ENCODE measurements at places on chromosomes 12 and 14.

GRCh38 chr14:101595349-101595748 is 34.1 kb downstream of the DIO3 start:
- DNase-seq: no peak

GRCh38 chr12:63949902-63950301 is 105.4 kb downstream of the SRGAP1 start:
- no peak for DNase-seq

GRCh38 chr14:37251775-37252174 is 54.0 kb downstream of the MIPOL1 start:
- no peak for DNase-seq

DNA sequence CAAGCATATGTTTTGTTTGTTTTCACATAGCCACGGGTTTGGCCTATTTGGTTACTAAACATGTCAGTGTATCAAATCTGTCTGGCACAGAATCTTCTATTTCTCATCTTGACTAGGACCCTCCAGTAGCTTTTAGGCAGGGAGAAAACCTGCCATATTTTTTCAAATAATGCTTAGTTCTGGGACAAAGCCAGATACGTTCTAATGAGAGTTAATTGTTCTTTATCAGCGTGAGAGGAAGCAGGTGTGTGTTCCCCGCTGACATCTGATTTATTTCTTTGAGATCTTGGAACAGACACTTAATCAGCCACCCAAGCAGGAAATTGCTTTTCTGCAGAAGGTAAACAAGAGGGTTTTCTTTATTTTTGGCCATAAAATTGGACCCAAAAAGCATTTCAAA is 54.8 kb downstream of the GOLGA5 start:
- no peak for DNase-seq

GRCh38 chr14:91229005-91229382 is 15.5 kb downstream of the GPR68 start:
- no peak for DNase-seq

DNA sequence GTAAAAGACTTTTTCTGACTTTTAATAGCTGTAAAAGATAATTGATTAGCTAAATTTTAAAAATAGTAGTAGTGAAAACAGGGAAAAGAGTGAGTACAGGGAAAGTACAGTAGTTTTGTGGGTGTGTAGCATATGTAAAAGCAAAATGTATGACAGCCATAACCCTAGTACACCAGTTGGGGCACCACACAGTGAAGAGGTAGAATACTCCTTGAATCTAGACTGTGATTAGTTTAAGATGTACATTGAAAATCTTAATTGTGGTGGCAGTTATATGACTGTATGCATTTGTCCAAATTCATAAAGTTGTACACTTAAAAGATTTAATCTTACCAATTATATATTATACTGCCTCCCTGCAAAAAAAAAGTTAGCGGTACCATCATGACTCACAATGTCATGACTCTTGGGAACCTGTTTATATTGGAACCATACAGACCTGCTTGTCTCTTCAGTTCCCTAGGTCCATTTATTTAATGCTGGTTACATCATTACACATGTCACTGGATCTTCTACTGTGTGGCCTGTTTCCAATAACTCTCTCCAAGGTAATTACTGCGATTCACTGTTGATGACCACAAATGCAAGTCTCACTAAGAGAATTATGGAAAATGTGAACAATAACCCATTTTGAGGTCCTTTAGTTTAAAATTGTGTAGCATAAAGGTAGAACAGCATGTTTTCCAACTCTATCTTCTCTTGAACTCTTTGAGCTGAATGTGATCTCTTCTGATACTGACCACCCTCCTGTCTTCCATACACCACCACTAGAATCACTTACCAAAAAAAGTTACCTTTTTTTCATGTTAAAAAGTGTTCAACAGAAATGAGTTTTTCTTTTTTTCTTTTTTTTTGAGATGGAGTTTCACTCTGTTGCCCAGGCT is 264.2 kb upstream of the AMIGO2 start:
- DNase-seq: peak; percentile 7

- no peak for DNase-seq
Measured at GRCh38 chr12:26777236-26777635, 55.8 kb downstream of the ITPR2 start.

- DNase-seq: peak; percentile 48
Measured at GRCh38 chr12:41932470-41932991, 212.1 kb downstream of the GXYLT1 start.

GRCh38 chr12:43063650-43064049 is 474.1 kb upstream of the PRICKLE1 start:
- peak; percentile 47 for DNase-seq

GRCh38 chr12:24899503-24900075 is 49.3 kb downstream of the BCAT1 start:
- DNase-seq: no peak

DNA sequence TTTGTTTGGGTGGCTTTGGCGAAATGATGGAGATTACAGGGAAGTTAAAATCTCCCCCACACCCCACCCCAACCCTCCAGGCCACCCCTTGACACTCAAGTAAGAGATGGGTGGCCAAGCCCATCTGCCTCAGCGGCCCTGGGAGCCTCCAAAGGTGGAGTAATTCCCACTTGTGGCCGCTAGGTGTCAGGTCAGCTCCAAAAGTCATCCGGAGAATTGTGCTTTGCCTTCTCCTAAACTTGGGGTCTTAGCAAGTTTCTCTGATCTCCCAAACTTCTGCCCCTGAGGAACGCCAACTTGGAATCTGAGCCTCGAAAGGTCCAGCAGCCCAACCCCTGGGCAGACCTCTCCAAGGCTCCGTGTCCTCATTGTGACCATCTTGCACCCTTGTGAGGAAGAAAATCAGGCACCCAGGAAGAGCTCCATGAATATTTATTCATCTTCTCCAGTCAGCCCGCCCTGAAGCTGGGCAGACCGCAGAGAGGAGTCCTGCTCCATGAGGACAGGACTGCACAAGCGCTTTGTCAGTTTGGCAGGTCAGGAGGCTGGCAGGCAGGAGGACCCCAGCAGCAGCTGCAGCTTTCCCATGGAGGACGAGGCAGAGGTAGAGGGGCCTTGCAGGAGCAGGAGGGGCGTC is 46.7 kb downstream of the LRRC74A start:
- DNase-seq: peak; percentile 50

GRCh38 chr12:114921781-114922180 is 237.8 kb upstream of the TBX3 start:
- DNase-seq: no peak

DNA sequence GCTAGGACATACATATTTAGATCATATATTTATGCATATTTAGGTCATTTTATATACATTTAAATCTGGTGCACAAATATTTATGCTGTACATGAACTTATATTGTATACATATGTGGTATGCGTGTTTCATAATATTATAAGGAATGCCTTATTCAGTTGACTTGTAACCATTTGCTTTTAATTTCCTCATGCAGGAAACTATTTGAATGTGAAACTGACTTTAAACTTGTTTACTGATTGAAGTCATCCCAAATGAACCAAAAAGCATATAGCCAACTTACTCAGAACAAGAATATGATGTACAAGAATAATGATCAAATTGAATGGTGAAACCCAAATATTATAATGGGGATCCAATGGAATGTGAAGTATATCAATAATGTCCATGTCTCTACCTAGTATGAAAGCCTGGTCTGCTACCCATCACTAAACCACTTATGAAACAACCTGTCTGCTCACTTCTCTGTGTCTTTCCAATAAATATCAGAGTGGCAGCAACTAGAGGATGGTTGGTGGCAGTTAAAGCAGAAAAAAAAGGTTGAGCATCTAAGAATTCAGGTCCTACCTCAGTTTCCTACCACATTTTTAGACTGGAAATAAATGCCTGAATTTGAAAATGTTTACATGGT is 38.3 kb downstream of the RPS6KA5 start:
- no peak for DNase-seq

GRCh38 chr14:94054936-94055335 is 26.1 kb downstream of the DDX24 start:
- no peak for DNase-seq

DNA sequence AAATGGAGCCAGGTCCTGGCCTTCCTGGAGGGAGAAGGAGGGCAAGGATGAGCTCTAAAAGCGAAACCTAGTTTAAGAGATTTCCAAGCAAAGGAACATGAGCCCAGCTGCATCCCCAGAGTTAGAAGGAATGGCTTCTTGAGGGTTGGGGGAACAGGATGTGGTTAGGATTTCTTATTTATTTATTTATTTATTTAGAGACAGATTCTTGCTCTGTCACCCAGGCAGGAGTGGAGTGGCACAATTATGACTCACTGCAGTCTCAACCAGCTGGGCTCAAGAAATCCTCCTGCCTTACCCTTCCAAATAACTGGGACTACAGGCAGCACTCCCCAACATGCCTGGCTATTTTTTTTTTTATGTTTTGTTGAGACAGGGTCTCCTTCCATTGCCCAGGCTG is 25.3 kb upstream of the TMEM106C start:
- peak; percentile 76 for DNase-seq

GRCh38 chr12:96500693-96501092 is 11.3 kb downstream of the CFAP54 start:
- DNase-seq: no peak

GRCh38 chr12:72296389-72296788 is 24.2 kb downstream of the TRHDE start:
- DNase-seq: peak; percentile 98

DNA sequence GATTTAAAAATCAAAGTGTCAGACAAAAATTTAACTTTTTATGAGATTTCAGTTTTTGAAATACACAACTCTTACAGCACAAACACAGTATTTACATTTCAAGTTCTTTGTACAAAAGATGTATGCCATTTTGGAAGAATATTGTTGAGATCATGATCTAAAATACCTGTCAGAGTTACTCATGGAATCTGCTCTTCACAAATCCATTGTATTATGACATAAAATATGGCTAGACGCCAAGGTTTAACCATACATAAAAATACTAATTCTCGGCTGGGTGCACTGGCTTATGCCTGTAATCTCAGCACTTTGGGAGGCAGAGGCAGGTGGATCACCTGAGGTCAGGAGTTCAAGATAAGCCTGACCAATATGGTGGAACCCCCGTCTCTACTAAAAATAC is 6.2 kb upstream of the SYCP3 start:
- DNase-seq: no peak

- no peak for DNase-seq
Measured at GRCh38 chr12:4270831-4271716, 2.5 kb upstream of the CCND2 start.

DNA sequence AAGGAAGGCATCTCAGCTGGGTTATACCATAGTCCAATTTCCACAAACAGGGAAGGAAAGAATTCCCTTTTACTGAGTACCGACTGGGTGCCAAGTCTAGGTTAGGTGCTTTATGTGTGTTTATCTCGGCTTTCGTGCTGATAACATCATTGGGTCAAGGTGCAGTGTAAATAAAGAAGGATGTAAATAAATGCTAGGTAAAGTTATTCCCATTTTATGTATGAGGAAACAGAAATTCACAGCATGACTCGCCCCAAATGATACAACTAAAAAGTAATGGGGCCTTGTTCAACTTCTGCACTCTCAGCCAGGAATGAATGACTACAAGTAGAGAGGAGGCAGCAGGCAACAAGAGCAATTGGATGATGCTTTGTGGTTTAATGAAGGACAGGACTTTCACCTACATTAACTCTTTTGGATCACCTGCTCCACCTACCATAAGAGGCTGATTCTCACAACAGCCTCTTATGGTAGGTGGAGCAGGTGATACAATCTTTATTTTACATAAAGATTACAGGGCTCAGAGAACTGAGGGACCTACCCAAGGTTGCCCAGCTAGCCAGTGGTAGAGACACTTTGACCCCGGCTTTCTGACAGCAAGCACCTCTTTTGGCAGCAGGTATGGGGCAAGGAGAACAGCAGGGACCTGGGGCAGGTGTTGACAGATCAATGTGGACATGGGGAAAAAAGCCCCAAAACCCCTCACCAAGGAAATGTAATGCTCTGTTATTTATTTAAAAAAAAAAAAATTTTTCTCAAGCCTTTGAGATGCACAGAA is 213.4 kb upstream of the NUDT4 start:
- peak; percentile 41 for DNase-seq

GRCh38 chr14:71290960-71291466 is 383.8 kb downstream of the PCNX1 start:
- DNase-seq: peak; percentile 98

- no peak for DNase-seq
Measured at GRCh38 chr12:27645671-27646070, 50.6 kb upstream of the REP15 start.

DNA sequence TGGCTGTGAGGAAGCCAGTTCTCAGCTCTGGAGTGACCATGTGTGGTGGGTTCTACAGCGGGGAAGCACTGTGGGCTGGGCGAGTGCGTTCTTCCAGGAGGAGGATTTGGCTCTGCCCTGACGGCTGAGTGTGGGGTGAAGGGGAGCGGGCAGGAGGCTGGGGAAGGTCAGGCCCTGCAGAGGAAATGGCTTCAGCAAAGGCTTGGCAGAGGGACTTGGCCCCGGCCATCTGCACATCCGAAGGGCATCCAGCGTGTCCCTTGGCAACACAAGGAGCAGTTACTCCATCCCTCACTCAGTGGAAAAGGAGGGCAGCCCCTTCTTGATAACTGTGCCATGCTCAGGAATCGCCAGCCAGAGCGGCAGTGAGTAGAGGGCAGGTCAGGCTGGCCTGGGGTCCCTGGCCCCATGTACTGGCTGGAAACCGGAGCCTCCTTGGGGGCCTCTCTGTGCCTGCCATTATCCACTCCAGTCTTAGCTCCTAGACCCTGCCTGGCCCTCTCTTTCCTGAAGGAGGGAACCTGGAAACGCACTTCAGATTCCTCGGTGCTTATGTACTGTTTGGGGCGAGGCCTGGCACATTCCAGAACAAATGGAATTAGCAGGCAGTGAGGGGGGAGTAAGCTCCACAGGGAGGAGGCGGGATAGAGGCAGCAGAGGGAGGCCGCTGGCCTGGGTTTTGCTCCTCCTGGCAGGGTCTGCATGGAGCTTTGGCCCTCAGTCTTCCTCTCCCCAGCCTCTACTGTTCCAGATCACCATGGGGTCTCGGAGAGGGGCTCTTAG is 133.6 kb upstream of the NCOR2 start:
- DNase-seq: no peak

GRCh38 chr14:70909733-70910614 is 2.7 kb downstream of the PCNX1 start:
- DNase-seq: peak; percentile 47

DNA sequence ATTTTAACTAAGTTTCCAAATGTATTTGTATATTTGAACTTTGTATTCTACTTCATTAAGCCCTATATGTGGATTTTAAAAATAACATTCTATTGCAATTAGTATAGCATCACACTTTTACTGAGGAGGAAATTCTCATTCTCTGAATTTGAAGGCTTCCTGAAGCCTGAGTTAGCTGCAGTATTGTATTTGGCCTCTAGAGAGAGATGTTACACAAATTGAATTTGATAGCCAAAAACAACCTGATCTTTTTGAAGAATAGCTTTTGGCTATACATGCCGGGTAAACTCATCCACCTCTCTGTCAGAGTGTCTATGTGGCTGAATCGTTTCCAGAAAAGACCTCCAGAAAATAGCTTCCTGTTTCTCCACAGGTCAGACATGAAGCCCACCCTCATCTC is 316.5 kb upstream of the OR4E1 start:
- no peak for DNase-seq

- peak; percentile 17 for DNase-seq
Measured at GRCh38 chr14:90851327-90852036, 35.3 kb upstream of the TTC7B start.

DNA sequence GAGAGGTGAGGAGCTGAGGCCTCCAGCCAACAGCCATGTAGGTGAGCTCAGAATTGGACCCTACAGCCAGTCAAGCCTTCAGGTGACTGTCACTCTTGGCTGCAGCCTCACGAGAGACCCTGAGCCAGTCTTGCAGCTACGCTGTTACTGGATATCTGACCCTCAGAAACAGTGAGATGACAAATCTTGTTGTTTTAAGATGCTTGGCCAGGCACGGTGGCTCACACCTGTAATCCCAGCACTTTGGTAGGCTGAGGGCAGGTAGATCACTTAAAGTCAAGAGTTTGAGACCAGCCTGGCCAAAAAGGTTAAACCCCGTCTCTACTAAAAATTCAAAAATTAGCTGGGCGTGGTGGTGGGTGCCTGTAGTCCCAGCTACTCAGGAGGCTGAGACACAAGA is 6.2 kb downstream of the PLEK2 start:
- DNase-seq: no peak
